ENCODE measurements at places on chromosomes 2 and 18. TPM values are rescaled to one million over a fixed set of nuclear protein-coding genes. Genes with fewer than 3 reads are reported as not detected.

GRCh38 chr2:27977731-27978312 is 87.3 kb downstream of the BABAM2 start:
- no peaks in the 10 kb centered on the region for H3K4me1 ChIP-seq
- DNase-seq: no peak
- no peak overlapping the region for H3K4me3 ChIP-seq

DNA sequence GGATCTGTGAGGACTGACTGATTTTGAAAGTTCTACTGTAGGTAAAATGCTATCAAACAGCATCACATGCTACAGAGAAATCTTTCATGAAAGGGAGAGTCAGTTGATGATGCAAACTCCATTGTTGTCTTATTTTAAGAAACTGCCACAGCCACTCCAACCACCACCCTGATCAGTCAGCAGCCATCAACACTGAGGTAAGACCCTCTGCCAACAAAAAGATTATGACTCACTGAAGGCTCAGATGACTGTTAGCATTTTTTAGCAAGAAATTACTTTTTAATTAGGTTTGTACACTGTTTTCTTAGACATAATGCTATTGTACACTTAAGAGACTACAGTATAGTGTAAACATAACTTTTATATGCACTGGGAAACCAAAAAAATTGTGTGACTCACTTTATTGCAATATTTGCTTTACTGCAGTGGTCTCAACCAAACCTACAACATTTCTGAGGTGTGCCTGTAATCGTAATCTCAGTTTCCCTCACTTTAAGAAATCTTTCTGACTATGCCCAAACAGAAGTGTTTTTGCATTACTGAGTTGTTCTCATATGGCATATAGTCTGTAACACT is 42.8 kb downstream of the METTL8 start:
- no peak for DNase-seq
- no peak overlapping the region for H3K4me3 ChIP-seq
- H3K27ac ChIP-seq: no peak overlapping the region
- H3K4me1 ChIP-seq: no peaks in the 10 kb centered on the region

- H3K36me3 ChIP-seq: peaks cover 9% of the 10 kb centered on the region
- H3K27me3 ChIP-seq: no peaks in the 10 kb centered on the region
- H3K27ac ChIP-seq: no peak overlapping the region
- no peak overlapping the region for H3K4me3 ChIP-seq
- DNase-seq: no peak
Observed at GRCh38 chr2:196992466-196992865, 66.0 kb upstream of the PGAP1 start.

GRCh38 chr18:73614812-73615211 is 532.8 kb downstream of the FBXO15 start:
- no peaks in the 10 kb centered on the region for H3K36me3 ChIP-seq
- H3K4me3 ChIP-seq: no peak overlapping the region
- H3K4me1 ChIP-seq: no peaks in the 10 kb centered on the region
- H3K27ac ChIP-seq: no peak overlapping the region

DNA sequence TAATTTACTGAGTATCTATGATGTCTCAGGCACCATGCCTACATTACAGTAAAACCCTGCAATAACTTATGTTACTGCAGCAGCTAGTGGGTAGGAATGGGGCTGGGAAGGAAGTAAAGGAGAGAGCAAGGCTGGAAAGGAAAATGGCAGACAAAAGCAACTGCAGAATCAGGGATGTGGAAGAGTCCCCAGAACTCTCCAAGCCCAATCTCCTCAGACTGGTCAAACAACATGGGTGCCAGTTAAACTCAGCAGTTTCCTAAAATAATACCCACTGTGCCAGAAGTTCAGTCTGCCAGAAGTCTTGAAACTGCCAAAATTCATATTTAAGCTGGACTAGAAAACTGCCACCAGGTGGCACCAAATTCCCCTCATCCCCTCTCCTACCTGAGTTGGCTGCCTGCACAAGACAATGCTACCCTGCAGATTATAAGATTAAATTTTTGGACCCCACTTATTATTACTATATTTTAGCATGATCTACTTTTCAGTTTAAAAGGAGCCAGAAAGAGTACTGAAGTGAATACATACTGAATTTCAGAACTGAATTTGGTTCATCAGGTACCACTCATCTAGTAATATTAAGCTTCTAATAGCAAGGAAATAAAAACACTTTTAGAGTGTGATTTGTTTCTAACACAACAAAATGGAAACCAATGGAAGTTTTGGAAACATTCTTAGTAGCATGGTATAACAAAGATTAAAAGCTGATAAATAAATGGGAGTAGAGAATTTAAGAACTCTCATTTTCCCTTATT is 86.8 kb upstream of the DNER start:
- H3K36me3 ChIP-seq: peaks cover 75% of the 10 kb centered on the region
- H3K4me3 ChIP-seq: no peak overlapping the region
- H3K27ac ChIP-seq: no peak overlapping the region
- DNase-seq: peak; percentile 64

GRCh38 chr2:29480426-29480825 is 365.2 kb downstream of the CLIP4 start:
- H3K27me3 ChIP-seq: no peaks in the 10 kb centered on the region
- H3K27ac ChIP-seq: no peak overlapping the region
- DNase-seq: no peak
- no peaks in the 10 kb centered on the region for H3K4me1 ChIP-seq
- no peak overlapping the region for H3K4me3 ChIP-seq

CYTIP gene
- total RNA-seq: 2.1 TPM

All from suprapubic skin (tissue), 4 donors.